ENCODE measurements at places on chromosomes 2 and 18.

- no peak for DNase-seq
Observed at GRCh38 chr2:200498402-200499162, 11.3 kb downstream of the KCTD18 start.

- no peak for DNase-seq
Observed at GRCh38 chr2:46416739-46417403, 62.5 kb upstream of the TMEM247 start.

GRCh38 chr2:28311660-28312249 is 80.9 kb upstream of the FOSL2 start:
- DNase-seq = no peak

DNA sequence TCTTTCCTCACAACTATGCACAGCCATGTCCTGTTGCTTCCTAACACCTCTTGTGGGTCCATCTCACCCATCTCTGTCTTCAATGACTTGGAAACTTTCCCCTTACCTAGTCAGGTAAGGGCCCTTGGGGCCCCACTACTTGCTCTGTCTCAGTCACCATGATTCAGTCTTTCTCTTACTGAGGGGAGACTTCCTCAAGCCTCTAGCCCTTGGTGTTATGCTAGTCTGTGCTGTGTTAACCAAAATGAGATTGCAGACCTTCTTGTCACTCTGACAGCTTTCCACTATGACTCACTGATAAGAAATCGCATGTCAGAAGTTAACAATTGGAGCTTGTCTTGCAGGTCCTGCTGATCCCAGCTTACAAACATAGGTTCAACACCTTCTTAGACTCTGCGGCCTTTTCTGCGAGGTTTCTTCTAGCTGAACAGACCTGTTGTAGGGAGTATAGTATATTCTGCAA is 65.3 kb downstream of the WDR75 start:
- DNase-seq = no peak

DNA sequence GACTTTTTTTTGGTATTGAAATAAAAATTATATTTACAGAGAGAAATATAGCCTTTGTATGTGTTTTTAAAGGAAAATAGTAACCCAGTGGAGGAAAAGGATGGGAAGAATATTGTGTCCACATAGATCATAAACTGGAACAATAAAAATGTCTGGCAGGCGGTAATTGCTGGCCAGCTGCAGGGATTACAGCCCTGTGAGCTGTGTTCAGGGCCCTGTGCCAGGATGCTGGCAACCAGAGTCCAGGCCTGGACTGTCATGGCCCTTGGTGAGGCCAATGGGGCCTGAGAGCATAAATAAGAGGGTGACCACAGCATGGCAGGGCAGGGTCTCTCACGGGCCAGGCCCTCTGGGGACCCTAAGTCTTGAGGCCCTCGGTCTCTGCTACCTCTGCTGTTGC is 171.2 kb downstream of the ACOXL start:
- no peak for DNase-seq

DNA sequence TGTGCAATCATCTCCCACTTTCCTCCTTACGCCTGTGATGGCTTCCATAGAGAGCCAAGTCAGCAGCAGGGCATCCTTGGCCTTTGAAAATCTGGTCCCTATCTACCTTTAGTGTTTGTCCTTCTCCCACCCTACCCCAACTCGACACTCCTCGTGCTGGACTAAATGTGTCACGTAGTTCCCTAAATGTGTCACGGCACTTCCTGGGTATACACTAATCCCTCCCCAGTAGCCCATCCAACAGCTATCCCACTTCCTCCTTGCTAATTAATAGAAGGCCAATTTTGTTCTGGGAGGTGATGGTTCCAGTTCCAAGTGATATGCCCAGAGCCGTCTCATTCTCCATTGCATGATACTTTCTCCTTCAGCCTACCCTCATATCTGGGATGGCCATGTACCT is 36.5 kb upstream of the ZFP36L2 start:
- DNase-seq = no peak

DNA sequence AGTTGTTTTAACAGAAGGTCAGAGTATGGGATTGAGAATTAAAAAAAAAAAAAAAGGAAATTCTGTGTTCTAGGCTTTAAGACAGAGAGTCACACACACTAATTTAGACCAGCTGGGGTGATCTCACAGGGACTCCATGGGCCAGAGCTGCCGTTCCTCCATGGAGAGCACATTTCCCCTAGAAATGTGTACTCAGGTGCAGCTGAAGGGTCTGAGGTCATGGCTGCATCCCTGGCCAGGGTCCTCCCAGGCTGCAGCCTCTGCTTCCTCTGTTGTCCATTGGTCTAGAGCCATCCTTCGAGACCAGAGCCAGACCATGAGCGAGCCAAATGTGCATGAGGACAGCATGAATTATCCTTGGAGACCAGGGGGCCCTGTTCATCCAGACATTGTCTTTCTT is 190.1 kb upstream of the TNP1 start:
- DNase-seq = no peak

DNA sequence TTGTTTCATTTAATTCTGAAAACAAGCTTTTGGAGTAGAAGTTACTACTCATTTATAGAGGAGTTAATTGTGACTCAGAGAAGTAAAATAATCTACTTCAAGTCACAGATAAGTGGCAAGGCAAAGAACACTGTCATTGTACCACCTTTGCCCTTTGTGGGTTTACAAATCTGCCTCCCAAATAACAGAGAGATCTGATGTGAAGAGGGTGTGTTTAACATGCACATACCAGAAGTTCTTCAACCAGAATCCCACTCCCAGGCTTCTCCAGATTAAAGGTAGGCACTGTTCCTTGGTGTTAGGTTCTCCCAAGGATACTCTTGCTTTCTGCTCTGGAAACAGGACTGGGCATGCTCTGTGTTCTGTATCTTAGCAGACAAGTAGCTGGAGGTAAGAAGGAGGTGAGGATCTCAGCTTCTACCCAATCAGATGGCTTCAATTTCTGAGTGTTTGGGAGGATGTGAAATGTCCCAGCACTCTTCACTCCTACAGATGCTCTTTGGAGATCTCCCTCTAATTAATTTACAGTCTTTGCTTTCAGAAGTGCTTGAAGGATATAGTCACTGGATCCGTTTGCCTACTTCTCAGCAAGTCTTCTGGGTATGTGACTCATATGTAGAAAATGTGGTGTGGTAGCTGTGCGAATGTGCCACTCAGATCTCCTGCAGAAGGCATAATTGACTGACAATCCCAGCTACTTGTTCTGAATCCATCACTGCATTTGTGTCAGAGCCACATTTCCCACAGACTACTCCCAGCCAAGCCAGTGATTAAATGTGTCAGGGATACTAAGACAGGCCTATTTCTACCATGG is 111.1 kb downstream of the KLHL14 start:
- no peak for DNase-seq

DNA sequence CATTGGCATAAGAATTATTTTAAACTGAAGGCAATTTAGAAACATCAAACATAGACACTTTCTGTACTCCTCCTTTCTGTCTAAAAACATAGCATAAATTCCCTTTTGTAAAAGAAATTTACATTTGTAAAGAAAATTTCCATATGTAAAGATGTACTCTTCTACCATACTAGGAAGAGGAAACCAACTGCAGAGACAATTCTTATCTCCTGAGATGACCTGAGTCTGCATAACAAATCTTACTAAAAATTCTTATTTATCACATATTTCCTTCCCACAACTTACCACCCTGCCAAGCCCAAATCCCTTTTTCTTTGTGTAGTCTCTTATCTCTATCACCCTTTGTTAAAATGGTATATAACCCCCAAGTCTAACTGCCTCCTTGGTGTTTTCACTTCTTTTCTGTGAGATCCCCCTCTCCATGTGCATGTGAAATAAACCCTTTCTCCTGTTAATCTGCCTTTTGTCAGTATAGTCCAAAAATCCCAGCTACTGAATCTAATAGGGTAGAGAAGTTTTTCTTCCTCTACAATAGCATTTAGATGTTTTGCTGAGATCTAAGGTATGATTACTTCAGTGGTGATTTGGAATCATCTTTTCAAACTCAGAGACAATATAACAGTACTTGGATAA is 81.0 kb downstream of the CHN1 start:
- no peak for DNase-seq

GRCh38 chr18:23722646-23723045 is 33.4 kb downstream of the LAMA3 start:
- no peak for DNase-seq

GRCh38 chr2:100197631-100198153 is 55.3 kb upstream of the AFF3 start:
- no peak for DNase-seq

GRCh38 chr18:9712130-9712577 is 4.1 kb downstream of the RAB31 start:
- DNase-seq = no peak

GRCh38 chr2:98233941-98234340 is 112.3 kb upstream of the CNGA3 start:
- DNase-seq = no peak

GRCh38 chr2:101879466-101879865 is 112.3 kb upstream of the IL1R2 start:
- no peak for DNase-seq

GRCh38 chr2:55482186-55482884 is 37.2 kb upstream of the CFAP36 start:
- no peak for DNase-seq

- DNase-seq = no peak
Observed at GRCh38 chr2:15912203-15912602, 28.1 kb upstream of the MYCN start.

GRCh38 chr2:3595404-3595803 is 492 bp downstream of the COLEC11 start:
- DNase-seq = no peak
